ENCODE measurements at places on chromosomes 11 and 22.

DNA sequence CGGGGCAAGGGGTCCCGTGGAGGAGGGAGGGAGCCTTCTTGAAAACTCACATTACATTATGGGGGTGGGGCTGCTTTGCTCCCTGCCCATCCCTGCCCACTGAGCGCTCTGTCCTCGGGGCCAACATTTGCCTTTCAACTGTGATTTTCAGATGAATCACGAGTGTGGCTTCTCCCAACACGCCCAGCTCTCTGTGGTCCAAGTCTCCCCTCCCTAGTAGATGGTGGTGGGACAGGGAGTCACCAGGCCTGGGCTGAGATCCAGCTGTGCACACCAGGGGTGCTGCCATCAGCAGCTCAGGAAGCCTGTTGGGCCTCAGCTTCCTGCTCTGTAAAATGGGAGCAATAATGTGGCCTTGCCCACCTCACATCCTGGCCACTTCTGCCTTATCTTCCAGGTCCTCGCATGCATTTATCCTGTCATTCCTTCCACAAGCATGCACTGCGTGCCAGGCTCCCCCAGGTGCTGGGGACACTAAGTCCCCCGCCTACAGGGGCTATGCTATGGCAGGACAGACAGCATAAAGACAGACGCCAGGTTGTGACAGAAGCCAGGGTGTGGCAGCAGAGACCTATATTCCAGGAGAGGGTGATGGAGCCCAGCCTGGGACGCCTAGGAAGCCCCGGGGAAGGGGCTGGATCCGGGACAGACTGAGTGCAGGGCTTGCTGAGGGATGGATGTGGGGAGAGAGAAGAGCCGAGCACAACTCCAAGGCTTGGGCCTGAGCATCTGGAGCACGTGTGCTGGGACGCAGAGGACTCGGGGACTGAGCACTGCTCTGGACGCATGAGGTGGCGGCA, 30.5 kb downstream of the NFAM1 start:
- DNase-seq: no peak

- DNase-seq: no peak
Observed at GRCh38 chr22:41683616-41684015, 5.1 kb downstream of the SNU13 start.

GRCh38 chr11:3037040-3037944, 19.9 kb downstream of the CARS1 start:
- DNase-seq: peak; percentile 58

DNA sequence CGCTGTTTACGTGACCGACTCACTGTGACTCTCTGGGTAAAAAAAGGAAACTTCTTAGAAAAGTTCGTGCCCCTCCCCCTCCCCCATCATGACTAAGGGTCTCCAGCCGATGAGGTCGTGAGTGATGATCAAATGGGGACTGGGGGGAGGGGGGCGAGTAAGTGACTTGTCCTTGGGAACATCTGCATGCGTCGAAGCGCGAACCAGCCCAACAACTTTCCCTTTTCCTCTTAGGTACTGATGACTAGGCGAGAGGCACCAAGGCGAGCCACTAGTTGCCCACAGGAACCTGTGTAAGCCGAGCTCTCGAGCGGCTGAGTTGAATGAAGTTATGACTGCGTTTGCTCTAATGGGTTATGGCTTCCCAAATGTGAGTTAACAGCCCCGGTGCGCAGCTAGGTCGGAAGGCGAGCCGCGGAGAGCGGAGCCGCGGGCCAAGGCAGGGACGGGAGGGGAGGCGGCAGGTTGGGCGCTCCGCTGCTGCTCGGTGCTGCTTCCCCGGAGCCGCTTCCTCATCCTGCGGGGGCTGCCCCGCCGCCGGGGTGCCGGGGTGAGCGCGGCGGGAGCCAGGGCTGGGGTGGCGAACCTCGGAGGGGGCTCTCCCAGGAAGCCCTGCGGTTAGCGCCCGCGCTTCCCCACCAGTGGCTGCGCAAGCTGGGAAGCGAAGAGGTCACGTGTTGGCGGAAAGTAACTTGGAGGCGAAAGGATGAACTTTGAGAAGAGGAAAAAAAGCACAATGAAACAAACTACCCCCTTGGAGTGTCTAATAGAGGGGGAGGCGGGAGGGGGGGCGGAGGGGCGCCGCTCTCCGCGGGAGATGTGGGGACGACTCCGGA, 22.1 kb upstream of the BDNF start:
- no peak for DNase-seq

- DNase-seq: no peak
Observed at GRCh38 chr11:65563601-65564000, 5.4 kb upstream of the LTBP3 start.

GRCh38 chr11:64126796-64127195, 39.1 kb downstream of the MACROD1 start:
- DNase-seq: no peak

GRCh38 chr11:46383974-46384701, 2.7 kb downstream of the MDK start:
- peak; percentile 27 for DNase-seq

DNA sequence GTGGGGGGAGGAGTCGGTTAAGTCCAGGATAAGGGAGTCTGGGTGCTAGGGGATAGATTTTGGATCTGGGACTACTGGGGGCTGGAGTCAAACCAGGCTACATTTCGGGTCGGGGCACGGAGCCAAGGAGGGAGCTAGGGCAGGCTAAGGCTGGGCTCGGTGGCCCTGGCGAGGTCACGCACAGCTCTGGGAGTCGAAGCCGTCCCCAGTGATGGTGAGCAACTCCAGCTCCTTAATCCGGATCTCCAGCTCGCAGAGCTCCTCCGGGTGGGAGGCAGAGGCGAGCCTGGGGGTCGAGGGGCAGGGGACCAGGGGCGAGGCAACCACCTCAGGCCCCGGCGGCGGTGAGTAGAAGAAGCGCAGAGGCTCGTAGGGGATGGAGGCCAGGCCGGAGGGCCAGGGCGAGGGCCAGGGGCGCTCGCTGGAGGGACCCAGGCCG, 544 bp downstream of the C11orf91 start:
- DNase-seq: no peak

GRCh38 chr11:128422576-128423370, 164.6 kb downstream of the ETS1 start:
- peak; percentile 71 for DNase-seq

- no peak for DNase-seq
Observed at GRCh38 chr22:26481112-26481693, 2.4 kb downstream of the HPS4 start.

- peak; percentile 96 for DNase-seq
Observed at GRCh38 chr11:78339483-78339882, 78.1 kb downstream of the GAB2 start.

DNA sequence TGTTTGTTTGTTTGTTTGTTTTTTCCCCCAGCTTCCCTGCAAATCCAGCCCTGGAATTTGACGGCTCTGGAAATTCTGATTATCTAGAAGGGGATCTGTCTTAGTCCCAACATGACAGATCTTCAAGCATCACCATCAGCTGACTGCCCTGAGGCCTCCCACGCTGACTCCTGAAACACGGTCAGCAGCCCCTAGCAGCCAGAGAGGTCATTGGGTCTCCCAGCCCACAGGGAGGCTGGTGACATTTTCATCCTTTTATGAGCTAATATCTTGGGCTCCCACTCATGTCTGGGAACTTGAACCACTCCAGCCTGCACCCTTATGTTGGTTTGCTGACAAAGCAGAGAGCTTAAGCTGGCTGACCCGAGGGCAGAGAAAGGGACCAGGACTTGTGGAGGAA, 66.0 kb upstream of the TIMP3 start:
- DNase-seq: no peak

DNA sequence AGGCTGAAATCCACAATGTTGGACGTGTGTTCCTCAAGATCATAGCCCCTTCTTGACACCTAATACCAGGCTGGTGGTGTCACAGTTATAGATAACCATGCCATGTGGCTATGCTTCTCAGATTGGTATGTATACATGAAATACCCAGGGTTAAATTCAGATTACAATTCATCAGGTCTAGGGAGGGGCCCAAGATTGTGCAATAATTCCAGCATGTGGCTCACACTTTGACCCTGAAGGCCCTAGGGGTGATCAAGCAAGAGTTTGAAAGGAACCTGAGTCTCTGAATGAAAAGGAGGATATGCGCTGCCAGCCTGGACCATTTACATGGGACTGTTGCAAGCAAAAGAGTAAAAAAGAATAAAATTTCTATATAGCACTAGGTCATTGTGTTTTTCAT, 7.4 kb downstream of the OR4C6 start:
- no peak for DNase-seq

DNA sequence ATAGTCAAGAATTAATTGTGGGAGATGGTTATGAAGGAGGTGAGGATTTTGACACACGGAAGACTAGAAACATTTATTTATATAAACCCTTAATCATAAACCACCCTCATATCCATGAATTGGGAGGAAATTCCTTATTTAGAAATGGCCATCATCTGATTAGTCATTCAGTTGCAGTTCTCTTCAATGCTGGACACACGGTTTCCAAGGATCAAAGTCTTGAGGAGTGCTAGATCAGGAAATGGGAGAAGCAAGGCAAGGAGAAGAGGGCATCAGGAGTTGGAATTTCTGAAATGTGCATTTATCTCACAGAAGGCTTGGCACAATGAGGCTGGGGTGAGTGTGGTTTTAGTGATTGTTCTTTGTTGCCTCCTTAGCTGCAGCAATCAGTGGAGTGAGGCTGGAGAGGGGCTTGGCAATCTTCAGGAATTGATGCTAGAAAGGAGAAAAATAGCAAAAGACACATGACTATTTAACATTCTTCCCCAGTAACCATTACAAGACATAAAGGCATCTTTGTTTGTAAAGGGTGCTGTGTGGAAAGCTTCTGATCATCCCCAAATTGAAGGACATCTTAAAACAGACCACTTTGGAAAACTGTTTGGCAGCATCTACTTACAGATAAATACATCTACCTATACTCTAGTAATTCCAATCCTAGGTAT, 21.6 kb upstream of the GDPD4 start:
- no peak for DNase-seq

DNA sequence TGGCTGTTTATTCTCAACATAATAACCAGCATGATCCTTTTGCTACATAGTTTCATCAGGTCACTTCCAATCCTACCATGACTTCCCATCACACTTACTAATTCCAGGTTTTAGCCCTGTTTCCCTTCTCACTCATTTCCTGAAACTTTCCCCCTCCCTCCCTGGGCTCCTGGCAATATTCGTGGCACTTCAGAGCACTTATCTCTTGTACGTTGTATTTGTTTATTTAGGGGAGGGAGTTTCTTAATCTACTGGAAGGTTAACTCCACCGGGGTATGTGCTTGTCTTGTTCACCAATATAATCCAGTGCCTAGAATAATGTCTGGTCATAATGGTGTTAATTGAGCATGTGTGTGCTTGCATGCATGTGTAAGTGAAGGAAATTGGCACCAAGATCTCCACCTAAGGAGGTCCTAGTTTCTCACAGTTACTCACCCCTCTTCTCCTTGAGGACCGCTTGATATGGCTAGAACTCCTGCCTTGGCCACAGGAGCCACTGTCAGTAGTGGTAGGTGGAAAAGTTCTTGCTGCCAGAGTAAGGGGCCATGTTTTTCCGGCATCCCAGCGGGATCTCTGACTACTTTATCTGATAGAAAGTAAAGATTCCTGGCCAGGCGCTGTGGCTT, 11.7 kb downstream of the EIF3L start:
- no peak for DNase-seq

- DNase-seq: no peak
Observed at GRCh38 chr22:37601203-37601539, 7.5 kb upstream of the GGA1 start.

DNA sequence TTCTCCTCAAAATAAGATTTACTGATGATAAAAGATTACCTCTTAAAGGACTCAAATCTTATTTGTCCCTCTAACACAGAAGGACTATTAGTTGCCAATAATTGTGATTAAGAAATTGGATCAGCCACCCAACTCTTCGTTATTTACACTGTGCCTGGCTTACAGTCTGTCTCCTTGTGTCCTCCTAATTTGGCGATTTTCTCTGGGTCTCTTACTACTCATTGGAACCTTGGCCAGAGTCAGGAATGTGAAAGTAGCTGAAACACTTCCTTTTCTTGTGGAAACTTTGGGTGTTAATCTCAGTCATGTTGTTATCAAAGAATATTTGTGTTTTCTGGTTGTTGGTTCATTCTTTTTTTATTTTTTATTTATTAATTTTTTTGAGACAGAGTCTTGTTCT, 83.2 kb downstream of the TEAD1 start:
- DNase-seq: no peak

DNA sequence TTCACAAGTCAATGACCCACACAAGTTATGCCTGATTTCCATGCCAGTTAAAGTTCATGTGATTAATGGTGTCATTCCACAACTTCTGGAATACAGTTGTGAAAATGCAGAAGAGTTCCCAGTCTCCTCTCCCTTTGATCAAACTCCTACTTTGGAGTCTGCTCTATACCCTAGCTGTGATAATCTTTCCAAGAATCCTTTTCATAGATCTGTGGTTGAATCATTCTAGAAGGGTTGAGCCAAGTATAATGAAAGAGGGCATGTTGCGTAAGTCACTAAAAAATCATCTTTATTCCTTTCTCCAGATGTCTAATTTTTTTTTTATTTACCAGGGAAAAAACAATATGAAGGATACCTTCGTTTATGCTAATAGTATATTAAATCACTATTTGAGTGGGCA, 89.7 kb upstream of the CARD18 start:
- no peak for DNase-seq

DNA sequence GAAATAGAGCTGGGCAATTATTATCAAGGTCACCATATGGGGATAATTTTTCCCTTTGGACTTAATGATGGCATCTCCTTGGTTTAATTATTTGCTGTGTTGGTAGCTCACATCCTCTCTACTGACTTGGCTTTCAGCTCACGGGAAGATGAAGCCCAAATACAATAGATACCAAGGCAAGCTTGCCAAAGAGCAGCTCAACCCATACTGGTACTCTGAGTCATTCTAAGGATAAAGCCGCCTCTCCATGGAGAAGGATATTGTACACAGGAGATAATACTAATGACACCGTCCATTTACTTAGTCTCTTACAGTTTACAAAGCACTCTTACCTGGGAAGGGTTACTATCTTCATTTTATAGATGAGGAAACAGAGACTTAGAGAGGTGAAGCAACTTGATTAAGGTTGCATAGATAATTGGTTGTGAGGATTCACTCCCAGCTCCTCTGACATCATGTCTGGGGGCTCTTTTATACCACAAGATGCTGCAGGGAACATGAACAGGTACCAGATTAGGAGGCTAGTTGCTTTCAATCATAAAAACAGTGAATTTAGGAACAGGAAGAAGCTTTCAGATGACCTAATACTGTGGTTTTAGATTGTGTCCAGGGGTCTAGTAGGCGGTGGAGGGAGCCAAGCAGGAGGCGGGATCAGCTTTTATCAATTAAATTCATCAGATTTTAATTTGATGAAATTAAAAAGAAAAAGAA, 48.3 kb upstream of the PICALM start:
- DNase-seq: no peak

- DNase-seq: no peak
Observed at GRCh38 chr11:114354076-114354475, 46.2 kb downstream of the C11orf71 start.

- no peak for DNase-seq
Observed at GRCh38 chr11:47409440-47410369, 1.3 kb downstream of the SLC39A13 start.

Measured in NCI-H1436 (cell line).